ENCODE measurements at places on chromosomes 16 and 17.

DNA sequence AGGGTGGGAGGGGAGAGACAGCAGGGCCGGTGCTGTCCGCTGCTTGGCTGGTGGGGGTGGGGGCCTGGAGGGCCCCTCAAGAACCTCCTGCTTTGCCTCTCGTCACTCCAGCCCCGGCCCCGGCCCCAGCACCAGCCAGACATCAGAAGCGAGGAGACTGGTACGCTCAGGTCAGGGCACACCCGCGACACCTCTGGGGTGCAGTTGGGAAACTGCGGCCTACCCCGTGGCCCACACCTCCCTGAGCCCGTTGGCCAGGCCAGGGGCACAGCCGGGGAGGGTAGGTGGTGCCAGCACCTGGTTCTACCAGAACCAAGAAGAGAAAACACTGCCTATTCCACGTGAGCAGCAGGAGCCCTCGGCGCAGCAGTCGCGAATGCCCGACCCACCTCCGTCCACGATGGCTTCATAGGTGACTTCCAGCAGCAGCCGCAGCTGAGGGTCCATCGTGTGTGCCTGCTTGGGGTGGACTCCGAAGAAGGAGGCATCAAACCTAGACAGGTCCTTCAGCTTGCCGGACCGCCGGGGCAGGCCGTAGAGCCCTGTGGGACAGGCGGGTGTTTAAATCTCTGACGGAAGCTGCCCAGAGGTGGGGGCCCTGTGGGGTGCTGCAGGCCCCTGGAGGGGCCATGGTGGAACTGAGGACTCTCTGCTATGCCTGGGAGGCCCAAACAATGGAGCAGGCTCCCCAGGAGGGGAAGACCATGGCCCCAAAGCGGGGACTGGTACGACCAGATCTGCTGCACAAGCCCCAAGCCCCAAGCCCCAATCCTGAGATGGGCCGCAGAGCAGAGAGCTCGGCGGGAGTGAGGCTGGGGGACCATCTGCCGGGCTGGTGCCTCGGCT, 2.9 kb downstream of the FASN start:
- DNase-seq, result no peak

- no peak for DNase-seq
Observed at GRCh38 chr17:39845052-39845846, 18.9 kb downstream of the IKZF3 start.

GRCh38 chr16:85435286-85435685, 177.8 kb upstream of the GSE1 start:
- DNase-seq, result no peak

DNA sequence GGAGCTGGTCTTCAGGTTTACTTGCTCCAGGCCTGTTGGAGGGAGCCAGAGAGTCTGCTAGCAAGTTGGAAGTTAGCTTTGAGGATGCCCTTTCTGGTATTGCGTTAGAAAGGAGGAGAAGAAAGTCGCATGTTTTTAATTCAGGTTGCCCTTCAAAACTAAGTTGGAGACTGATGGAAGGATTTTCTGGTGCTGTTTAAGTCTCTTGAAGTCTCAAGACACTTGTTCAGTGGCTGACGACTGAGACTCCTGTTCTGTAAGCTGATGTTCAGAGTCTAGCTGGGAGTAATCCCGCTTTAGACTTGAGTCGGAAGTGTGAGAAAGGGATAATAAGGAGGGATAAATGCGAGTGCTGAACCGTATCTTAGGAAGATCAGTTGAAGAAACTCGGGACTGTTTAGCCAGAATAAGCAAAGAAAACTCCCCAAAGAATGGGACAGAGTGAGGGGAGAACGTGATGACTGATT, 740 bp downstream of the AATF start:
- no peak for DNase-seq

- no peak for DNase-seq
Observed at GRCh38 chr16:76278980-76279379, 1.8 kb downstream of the CNTNAP4 start.

- no peak for DNase-seq
Observed at GRCh38 chr17:40364121-40364861, at the start of gene GJD3. GJD3 (minus strand) TSS chr17:40364737; CDS start chr17:40363815, 922 bp downstream.

DNA sequence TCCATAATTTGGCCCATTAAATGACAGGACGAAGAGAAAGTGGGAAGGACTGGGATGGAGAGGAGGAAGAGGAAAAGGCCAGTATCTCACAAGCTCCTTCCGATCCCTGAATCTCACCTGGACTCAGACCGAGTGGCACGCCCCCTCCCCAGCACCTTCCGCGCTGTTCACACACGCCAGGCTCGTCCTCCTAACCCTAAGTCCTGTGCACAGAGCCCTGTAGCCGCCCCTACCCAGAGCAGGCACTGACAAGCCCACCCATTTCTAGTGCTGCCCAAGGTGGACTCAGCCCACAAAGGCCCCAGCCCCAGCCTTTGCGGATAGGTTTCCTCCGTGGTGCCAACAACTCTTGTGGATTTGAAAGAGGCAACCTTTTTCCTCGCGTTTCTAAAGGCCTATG, 9.2 kb downstream of the HS3ST3B1 start:
- DNase-seq, result no peak

GRCh38 chr17:34349751-34350150, 6.5 kb upstream of the CCL13 start:
- no peak for DNase-seq

GRCh38 chr16:10579965-10580882, at the start of gene EMP2:
EMP2 (minus strand) TSS chr16:10580598; CDS start chr16:10547617, 32,981 bp downstream.
- DNase-seq, result no peak

- DNase-seq, result no peak
Observed at GRCh38 chr17:76660656-76661042, 17.1 kb upstream of the ST6GALNAC1 start.

GRCh38 chr17:70327279-70327678, 157.9 kb downstream of the KCNJ2 start:
- DNase-seq, result no peak

GRCh38 chr16:77116856-77117255, 74.1 kb upstream of the MON1B start:
- no peak for DNase-seq
